ENCODE measurements at places on chromosomes 5 and 9. TPM values are rescaled to one million over a fixed set of nuclear protein-coding genes. Genes with fewer than 3 reads are reported as not detected.

IL5 gene
- total RNA-seq = not detected

GRCh38 chr9:129602598-129603415, 18.1 kb downstream of the C9orf50 start:
- H3K36me3 ChIP-seq = no peaks in the 10 kb centered on the region
- no peak for DNase-seq
- H3K27me3 ChIP-seq = no peaks in the 10 kb centered on the region
- peaks cover 95% of the 10 kb centered on the region for H3K4me1 ChIP-seq

GZMA gene
- total RNA-seq = not detected

DNA sequence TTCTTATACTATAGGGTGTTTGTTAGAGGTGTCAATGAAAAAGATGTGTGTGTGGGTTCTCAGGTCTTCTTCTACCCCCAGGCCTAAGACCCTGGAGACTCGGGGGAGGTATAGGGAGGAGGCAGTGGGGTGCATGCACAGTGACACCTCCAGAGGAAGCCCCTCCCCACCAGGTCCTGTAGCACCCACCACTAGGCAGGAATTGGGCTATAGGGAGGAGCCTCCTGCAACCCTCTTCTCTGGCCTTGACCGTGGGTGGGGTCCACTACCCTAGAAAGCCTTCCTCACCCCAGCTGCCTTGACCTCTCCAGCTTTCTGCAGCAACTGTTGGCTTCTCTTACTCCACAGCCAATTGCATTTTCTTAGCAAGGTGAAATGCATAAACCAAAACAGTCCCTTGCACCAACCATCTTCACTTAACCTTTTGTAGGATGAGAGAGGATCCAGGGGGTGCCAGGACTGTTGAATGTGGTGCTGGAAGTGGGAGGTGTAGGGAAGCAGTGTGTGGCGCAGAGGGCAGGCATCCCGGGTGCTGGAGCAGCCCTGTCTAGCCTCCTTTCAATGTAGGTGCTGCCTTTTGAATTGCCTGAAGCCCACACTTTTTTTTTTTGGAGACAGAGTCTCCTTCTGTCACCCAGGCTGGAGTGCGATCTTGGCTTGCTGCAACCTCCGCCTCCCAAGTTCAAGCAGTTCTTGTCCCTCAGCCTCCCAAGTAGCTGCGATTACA, 128.5 kb downstream of the RGS3 start:
- no peak overlapping the region for H3K4me3 ChIP-seq
- no peak overlapping the region for H3K27ac ChIP-seq
- H3K27me3 ChIP-seq = no peaks in the 10 kb centered on the region
- DNase-seq = no peak

LHX6 gene
- 4.1 TPM for total RNA-seq

DNA sequence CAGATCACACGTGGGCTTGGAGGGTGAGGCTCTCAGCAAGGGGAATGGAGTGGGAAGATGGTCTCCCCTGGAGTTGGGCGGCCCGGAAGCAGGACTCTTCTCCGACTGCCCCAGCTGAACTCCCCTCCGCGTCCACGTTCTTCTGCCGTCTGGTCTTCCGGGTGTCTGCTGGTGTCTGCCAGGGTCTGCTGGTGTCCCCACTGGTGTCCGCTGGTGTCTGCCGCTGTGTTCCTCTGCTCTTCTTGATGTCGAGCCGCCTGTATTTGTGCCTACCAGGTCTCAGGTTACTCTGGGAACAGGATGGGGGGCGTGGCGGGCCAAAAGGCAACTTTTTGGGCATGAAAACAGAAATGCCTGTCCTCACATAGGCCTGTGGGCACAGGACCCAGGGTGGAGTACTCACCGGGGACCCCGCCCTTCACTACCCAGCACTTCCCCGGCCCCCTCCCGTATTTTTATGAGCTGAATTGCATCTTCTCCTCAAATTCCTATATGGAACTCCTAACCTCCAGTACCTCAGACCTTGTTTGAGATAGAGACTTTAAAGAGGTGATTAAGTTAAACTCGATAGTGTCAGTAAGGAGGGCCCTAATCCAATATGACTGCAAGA, 675.4 kb downstream of the SEMA5A start:
- no peak for DNase-seq
- H3K4me1 ChIP-seq = no peaks in the 10 kb centered on the region
- no peak overlapping the region for H3K4me3 ChIP-seq
- H3K27me3 ChIP-seq = no peaks in the 10 kb centered on the region
- H3K27ac ChIP-seq = no peak overlapping the region

GRCh38 chr9:22337261-22337660, 109.4 kb upstream of the DMRTA1 start:
- 0 out of 2 replicates have a peak, but pooled peaks cover under 1% of the 10 kb centered on the region for H3K4me1 ChIP-seq
- no peaks in the 10 kb centered on the region for H3K27me3 ChIP-seq
- no peak overlapping the region for H3K27ac ChIP-seq
- H3K36me3 ChIP-seq = no peaks in the 10 kb centered on the region
- H3K4me3 ChIP-seq = no peak overlapping the region

DNA sequence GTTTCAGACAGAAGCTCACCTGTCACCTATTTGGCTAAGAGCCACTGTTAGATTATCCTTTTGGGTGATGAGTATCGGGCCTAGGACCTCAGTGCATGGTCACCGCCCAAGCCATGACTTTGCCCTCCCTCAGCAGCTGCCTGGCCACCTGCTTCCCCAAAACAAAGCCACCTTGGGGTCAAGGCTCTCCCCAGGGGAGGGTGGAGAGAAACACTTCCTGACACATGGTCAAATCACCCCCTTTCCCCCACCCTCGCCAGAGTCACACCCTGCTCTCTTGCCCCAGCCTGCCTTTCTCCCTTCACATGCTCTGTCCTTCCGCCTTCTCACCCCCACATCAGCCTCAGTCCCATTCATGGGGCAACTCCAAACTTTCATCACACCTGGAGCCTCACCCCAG, 1.7 kb upstream of the HBEGF start:
- H3K4me1 ChIP-seq = peaks cover 43% of the 10 kb centered on the region
- H3K27me3 ChIP-seq = no peaks in the 10 kb centered on the region
- no peaks in the 10 kb centered on the region for H3K36me3 ChIP-seq
- DNase-seq = no peak
- no peak overlapping the region for H3K27ac ChIP-seq

SMIM33 gene
- total RNA-seq = not detected

Measured in HCT116 (cell line).